ENCODE measurements at places on chromosomes 7 and 10.
A peak's percentile ranks its signal among the peaks of the same experiment; 100 is the strongest.

GRCh38 chr10:96642973-96643372 lies 56.2 kb upstream of the TM9SF3 start:
- DNase-seq: no peak

- DNase-seq: no peak
Measured at GRCh38 chr10:66521506-66521905, 404.3 kb upstream of the LRRTM3 start.

DNA sequence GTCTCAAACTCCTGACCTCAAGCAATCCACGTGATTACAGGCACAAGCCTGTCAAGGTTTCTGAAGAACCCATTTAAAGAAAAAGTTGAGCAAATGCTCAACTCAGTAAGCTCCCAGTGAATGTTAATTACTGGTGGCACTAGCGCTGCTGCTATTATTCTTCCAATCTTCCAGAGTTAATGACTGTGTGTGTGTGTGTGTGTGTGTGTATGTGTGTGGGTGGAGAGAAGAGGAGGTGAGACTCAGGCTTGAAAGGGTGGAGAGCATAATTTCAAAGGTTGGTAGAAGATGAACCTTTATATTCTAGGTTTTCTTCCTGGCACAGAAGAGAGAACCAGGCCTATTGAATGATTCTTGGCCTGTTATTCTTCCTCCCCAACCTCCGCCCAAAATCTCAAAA lies 11.6 kb upstream of the NPVF start:
- no peak for DNase-seq

DNA sequence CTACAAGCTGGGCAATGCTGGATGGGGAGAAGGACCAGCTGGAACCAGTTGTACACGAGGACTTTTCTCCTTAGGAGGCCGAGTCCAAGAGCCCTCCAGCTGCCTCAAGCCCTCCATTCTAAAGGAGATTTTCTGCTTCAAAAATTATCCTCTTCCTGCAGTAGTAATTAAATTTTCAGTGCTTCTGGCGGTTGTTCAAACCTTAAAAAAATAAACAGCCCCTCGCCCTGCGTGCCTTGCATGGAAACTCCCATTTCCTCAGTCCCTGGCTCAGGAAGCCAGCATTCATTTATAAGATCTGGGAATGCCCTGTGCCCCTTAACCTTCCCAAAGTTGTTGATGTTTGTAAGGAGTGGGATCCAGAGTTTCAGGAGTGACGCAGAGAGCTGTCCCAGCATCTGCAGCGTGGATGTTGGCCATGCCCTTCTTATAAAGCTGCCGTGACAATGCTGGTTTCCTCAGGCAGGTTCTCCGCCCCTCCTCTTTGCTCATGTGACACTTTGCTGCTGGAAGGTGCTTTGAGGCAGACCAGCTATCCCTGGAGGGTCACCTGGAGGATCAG lies 24.0 kb upstream of the ACTR3B start:
- no peak for DNase-seq

- DNase-seq: no peak
Measured at GRCh38 chr7:148334959-148335577, 255.5 kb upstream of the C7orf33 start.

DNA sequence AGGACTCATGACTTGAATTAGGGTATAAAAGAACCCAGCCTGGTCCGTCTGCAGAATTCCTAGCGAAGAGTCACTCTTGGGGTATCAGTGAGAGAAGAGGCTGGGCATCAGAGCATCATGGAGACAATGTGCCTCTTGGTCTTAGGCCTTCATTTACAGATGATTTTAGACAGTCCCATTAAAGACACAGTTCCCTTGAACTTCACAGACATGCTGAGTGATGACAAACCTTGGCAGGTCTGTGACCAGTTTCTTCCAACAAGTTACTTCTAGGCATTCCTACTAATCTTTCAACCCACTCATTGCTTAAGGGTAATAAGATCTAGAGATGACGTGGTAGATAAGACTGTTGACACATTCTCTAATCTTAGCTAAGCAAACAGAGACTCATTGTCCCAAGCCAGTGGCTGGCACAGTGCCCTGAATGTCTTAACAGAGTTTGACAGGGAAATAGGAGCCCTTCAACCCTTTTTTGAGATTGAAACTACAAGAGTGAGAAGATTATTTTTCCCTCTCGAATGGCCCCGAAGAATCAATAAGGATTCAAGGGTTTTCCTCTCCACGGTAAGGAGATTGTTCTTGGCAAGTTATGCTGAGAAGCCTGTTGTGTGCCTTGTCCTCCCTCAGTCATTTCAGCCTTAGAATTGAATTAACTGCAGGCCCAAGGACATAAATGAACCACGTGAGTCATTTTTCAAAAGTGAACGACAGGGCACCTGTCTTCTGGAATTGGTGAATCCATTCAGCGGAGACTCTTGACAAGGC lies 281.1 kb downstream of the CCDC3 start:
- DNase-seq: peak; percentile 47

GRCh38 chr7:101636822-101637623 lies 7.9 kb upstream of the MYL10 start:
- DNase-seq: no peak

- DNase-seq: no peak
Measured at GRCh38 chr10:114188001-114188400, 8.8 kb downstream of the TDRD1 start.

- DNase-seq: no peak
Measured at GRCh38 chr7:28132959-28133870, 47.4 kb downstream of the JAZF1 start.

GRCh38 chr10:12605580-12606405 lies 256.4 kb downstream of the CAMK1D start:
- no peak for DNase-seq

Data from AG04449 (cell line).